Subcutaneous adipose tissue (tissue), 4 donors: ENCODE measurements at places on chromosomes 5 and 9. TPM values are rescaled to one million over a fixed set of nuclear protein-coding genes. Genes with fewer than 3 reads are reported as not detected.

Gene ABCA1
- total RNA-seq: 101 TPM

Gene SPINK7
- not detected for total RNA-seq

Gene EQTN
- 1.1 TPM for total RNA-seq

Gene LPCAT1
- 33.1 TPM for total RNA-seq

Gene AFAP1L1
- 99.8 TPM for total RNA-seq

Gene ADGRD2
- not detected for total RNA-seq

Gene SLU7
- total RNA-seq: 77.1 TPM

Gene IFNB1
- not detected for total RNA-seq

Gene RAD23B
- 71.0 TPM for total RNA-seq

Gene SMAD5
- total RNA-seq: 44.7 TPM

Gene MRPL36
- total RNA-seq: 40.5 TPM

Gene PRR7
- 1.4 TPM for total RNA-seq

Gene ANKRD20A1
- total RNA-seq: 1.9 TPM

Gene IFNA7
- not detected for total RNA-seq

Gene BHMT2
- total RNA-seq: 83.1 TPM

Gene TMEM167A
- 52.7 TPM for total RNA-seq

Gene TTC23L
- total RNA-seq: not detected

Gene NTNG2
- total RNA-seq: not detected

Gene HAND1
- not detected for total RNA-seq

Gene SARDH
- total RNA-seq: 0.57 TPM

Gene OLFML2A
- total RNA-seq: 38.2 TPM

Gene ADAMTS13
- total RNA-seq: 2.2 TPM

Gene PCDHB11
- 1.4 TPM for total RNA-seq

Gene ANKRD55
- not detected for total RNA-seq

Gene CTXN3
- not detected for total RNA-seq

Gene GMCL2
- total RNA-seq: not detected

Gene CCDC183
- total RNA-seq: 0.82 TPM

Gene LVRN
- total RNA-seq: 125 TPM

Gene RORB
- 2.6 TPM for total RNA-seq

Gene PDZD2
- total RNA-seq: 57.7 TPM

Gene TRAF1
- total RNA-seq: 5.6 TPM
